ENCODE measurements at places on chromosomes 7 and 10.

DNA sequence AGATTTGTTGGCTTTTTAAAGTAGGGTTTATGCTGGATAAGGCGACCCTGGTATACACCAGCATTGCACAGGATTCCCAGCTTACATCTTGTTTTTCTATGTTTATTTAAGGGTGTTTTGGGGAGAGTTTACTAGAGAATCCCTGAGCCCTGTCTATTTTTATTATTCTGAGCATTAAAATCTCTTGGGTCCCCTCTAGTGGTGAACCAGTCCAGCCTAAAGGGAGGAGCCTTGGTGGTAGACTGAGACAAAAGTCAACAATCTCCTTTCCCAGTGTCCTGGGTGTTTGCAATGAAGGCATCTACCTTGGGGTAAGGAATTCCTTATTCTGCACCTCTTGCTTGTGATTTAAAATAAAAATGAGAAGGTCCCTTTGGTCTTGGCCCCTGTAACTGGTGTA is 38.2 kb downstream of the ANTXRL start:
- no peak for DNase-seq

DNA sequence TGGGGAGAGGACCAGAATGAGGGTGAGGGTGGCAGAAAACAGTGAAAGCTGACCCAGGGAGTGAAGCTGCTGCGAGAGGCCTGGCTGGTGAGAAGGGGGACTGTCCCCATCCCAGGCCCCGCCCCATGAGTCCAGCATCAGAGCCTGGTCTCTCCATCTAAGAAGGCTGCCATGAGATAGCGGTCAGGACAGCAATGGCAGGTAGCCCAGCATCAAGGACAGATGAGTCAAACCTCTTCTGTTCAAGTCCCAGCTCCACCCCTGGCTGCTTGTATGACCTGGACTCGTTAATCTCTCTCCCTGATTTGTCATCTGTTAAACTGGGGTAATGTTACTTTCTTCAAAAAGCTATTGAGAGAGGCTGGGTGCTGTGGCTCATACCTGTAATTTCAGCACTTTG is 22.2 kb downstream of the GPNMB start:
- no peak for DNase-seq

DNA sequence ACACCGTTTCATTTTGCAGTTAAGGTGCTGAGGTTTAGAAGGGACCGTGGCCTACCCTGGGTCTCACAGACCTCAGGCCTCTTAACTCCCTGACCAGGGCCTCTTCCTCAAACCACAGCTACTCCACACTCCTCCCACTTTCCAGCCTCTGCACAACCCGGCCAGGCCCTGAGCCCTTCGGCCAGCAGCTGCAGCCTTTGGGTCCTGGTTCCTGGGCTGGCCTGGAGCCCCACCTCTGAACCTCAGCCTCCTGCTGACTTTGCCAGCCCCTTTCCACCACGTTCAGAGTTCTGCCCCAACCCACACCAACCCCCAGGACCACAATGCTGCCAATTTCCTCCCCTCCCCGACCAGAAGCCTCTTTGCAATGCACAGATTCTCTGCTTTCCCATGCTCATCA is 84.1 kb downstream of the VOPP1 start:
- no peak for DNase-seq

GRCh38 chr10:108500396-108500795 is 1335.9 kb upstream of the SORCS1 start:
- DNase-seq = no peak

DNA sequence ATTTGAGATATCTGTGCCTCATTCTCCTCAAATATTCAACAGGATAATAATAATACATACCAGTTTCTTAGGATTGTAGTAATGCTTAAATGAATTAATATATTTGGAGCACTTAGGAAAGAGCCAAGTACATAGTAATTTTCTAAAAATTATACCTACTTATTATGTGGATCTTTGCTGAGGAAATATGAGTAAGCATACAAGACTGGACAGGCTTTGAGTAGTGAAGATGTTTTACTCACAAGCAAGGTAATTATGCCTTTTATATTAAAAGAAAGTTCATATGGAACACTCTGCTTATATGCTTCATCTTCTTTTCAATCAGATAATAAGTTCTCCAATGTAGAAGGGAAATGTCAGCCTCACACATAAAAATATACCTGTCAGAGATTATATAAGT is 337.5 kb upstream of the KAT6B start:
- no peak for DNase-seq

GRCh38 chr10:114257498-114257897 is 18.4 kb downstream of the VWA2 start:
- no peak for DNase-seq

DNA sequence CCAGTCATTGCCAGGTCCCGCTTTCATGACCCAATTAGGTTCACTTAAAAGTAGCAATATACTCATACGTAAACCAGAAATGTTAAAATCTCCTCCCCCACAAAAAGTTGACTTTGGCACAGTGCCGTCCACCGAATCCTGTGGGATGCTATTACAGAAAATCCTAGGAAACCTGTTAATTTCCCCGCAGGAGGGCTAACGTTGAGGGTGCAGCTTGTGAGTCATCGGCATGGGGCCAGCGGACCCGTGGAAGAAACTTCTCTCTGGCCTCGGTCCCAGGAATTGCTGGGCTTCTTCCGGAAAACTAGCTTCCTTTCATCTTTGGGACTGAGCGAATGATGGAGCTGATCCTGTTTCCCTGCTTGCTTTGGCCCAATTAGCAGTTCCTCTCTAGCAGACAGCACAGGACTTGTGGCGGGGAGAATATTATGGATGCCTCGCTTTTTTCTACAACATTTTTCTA is 13.5 kb downstream of the CRYGN start:
- no peak for DNase-seq

DNA sequence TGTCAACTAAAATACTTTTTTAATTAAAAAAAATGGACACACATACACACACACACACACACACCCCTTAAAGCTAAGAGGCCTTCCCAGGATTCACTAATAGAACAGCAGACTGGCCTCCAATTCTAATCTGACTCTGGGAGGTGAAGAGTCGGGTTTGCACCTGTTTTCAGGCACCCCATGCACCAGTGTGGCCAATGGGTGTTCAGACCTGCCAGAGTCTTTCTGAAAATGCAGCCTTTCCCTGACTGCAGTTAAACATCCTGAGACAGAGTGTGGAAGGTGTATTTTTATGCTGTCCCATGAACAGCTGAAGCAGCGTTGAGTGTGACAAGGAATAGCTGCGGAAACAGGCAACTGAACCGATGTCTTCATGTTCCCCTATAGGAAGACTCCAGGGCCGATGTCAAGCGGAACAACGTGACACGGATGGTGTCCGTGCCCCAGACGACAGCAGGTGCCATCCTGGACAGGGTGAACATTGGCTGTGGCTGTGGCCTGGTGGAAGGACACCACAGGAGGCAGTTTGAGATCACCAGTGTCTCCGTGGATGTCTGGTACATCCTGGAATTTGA is 74.6 kb upstream of the LYZL2 start:
- DNase-seq = no peak

GRCh38 chr7:136079478-136079892 is 102.3 kb upstream of the MTPN start:
- DNase-seq = no peak

DNA sequence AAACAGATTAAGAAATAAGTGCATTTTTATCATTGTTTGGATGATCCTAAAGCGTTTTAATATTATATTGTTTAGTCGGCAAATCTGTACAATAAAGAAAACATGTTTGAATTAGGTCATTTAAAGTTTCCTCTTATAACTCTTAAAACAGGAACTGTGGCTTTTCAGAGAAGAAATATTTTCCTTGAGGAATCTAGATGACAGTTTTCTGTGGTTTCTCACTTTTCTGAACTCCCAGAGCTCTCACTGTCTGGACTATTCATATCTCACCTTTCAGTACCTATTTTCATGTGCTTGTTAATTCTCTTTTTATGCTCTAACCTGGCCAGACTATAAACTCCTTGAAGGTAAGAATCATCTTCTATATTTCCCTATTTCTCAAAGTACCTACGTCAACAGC is 135.1 kb downstream of the CHN2 start:
- no peak for DNase-seq

DNA sequence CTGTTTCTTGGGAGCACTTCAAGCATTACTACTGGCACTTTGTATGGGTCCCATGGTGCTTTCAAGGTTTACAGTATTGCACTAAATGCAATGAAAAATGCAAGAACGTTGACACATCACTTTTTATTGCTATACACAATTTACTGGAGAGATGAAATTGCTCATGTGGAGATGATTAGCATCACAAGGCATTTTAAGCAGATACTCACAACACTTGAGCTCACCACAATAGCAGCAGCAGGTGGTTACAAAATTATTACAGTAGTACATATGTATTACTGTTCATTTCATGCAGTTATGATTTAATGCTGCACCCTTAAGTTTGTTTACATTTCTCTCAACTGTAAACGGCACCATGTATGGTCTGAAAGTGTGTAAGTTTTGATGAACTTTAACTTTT is 537.7 kb downstream of the GRM8 start:
- no peak for DNase-seq

- no peak for DNase-seq
These were observed 70.2 kb downstream of the EVX1 start for GRCh38 chr7:27312820-27313219.

DNA sequence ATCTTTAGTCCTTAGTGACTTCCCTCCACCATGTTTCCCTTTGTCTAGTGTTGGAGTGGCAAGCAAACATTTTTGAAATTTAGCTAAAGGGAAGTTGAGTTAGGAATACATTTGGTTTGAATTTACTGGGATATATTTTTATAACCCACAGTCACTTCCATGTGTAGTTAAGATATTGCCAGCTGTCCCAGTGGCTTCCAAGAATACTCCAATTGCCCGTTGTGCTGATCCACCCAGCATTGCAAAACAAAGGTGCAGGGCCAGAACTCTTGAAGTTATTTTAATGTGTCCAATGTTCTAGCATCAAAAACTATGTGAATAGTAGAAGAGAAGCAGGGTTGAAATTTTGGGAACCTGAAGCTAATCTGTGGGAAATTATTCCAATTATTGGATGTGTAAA is 2.5 kb upstream of the P4HA1 start:
- no peak for DNase-seq

DNA sequence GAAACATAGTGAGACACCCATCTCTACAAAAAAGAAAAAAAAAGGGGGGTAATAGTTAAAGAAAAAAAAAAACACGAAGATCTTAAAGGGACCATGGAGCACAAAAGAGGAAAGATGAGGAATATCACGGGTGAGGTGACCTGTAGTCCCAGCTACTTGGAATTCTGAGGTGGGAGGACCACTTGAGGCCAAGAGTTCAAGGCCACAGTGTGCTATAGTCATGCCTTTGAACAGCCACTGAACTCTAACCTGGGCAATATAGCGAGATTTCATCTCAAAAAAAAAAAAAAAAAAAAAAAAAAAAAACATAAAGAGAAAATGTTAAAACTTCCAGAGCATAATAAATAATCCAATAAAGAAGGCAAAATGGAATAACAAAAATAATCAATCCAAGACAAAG is 23.6 kb downstream of the AKR1D1 start:
- no peak for DNase-seq
